NCI-H1092 treated with DMSO at 0.1 percent for 48 hours (cell line): ENCODE measurements at places on chromosomes 12 and 14.

DNA sequence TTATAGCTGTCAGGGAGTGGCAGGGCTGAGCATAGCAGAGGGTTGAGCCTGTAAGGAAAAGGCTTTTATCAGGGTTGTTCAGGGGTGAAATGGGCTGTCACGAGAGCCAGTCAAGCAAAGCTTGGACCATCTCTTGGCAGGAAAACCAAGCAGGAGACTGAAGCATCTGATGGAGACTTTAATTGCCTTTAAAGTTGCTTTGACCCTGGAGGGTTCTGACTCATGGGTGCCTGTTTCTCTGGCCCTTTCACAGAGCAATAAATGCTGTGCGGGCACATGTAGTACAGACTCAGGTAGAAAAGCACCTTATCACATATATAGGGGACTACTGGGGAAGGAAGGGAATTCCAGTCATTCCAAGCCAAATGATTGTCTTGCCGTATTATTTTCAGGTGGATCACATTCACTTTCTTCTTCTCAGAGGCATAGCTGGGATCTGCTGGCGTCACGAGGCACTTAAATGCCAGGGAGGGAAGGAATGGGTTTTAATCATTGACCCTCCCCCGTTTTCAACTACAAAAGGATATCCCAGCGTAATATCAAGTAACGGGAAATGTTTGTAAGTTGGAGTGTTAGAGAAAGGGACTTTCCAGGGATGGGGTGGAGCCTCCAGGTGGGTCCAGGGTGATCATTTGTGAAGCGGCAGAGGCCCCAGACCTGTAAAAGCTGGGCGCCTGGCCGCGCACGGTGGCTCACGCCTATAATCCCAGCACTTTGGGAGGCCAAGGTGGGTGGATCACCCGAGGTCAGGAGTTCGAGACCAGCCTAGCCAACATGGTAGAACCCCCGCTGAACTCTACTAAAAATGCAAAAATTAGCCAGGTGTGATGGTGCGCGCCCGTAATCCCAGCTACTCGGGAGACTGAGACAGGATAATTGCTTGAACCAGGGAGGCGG, 34.9 kb downstream of the PLEKHD1 start:
- no peak for DNase-seq

GRCh38 chr14:75372260-75372659, 55.6 kb upstream of the JDP2 start:
- no peak for DNase-seq

DNA sequence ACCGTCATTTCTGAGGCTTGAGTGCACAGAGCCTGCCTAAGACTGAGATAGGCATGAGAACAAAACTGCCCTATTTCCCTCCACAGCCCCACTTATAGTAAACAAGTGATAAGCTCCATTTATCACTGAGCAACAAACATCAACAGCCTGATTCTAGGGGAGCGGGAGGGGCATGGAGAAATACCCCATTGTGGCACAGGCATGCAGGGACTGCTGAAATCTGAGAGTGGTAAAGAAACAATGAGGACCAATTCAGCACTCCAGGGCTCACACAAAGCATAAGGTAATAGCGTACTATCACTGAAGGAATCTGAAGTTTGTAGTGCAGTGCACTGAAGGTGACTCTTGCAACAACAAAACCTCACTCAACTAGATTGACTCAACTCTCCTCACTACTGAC, 186.7 kb downstream of the ANO2 start:
- DNase-seq, result no peak

GRCh38 chr14:75757644-75758402, 96.8 kb downstream of the TTLL5 start:
- no peak for DNase-seq

DNA sequence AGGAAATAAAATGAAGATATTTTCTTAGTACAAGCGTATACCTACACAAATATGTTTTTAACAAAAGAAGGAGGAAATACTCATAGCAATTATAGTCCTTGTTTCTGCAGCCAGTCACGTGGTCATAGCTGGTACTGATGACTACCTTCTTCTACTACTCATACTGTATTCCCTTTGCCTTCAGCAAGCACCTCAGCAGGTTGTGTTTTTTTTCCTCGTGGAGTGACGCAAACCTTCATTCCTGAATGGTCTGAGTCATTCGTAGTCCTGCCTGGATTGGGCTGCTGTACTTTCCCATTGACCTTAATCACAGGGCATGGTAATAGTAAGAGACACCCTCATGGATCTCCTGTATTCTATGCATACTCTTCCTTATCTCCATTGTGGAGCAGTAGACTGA, 25.7 kb upstream of the SLC16A7 start:
- no peak for DNase-seq

DNA sequence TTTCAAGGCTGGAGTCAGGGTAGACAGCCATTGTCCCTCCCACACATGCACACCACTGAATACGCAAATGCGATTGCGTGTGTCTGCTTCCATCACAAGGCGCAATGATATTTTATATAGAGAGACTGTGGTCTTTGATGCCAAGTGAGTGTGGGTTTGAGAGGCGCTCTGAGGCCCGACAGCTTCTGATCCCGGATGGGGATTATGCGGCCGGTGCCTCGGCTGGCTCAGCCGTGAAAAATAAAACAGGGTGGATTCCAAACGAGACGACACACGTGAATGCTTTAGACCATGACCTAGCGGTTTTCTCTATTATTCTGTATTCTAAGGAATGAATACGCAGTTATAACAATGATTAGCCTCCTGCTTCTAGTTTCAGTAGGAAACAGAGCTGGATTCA, 72.5 kb downstream of the TMEM132D start:
- no peak for DNase-seq

- DNase-seq, result no peak
These were observed 1.1 kb downstream of the ALDH6A1 start for GRCh38 chr14:74083161-74083560.

DNA sequence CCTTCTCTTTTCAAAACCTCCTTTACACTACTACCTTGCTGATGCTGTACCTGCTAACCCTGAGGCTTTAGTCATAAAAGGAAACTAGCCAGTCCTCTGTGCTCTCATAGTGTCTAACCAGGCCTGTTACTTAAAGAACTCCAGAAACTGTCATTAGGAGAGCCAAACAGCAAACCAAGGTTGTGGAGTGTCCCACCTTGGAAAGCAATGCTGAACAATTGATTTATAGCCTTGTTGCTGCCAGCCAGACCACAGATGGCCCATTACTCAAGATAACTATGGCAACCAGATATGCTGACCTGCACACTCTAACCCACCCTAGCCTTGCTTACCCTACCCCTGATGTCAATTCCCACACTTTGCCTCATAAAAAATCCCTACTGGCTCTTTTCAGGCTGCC, 26.5 kb upstream of the BCAT1 start:
- no peak for DNase-seq

DNA sequence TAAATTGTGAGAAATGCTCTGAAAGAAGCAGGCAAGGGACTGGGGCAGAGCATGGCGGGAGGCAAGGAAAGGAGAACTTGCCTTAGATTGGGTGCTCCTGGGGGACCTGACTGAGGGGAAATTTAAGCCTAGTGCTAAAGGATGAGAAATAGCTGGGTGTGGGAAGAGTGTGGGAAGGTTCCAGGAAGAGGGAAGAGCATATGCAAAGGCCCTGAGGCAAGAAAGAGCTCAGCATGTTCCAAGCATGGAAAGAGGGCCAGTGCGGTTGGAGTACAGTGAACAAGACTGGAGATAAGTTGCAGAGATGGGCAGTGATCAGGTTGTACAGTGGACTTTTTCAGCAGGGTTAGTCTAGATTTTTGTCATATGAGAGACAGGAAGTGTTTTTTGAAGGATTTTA, 9.0 kb downstream of the CLSTN3 start:
- DNase-seq, result no peak

GRCh38 chr14:94342334-94342934, 19.3 kb upstream of the SERPINA6 start:
- DNase-seq, result peak; percentile 75

DNA sequence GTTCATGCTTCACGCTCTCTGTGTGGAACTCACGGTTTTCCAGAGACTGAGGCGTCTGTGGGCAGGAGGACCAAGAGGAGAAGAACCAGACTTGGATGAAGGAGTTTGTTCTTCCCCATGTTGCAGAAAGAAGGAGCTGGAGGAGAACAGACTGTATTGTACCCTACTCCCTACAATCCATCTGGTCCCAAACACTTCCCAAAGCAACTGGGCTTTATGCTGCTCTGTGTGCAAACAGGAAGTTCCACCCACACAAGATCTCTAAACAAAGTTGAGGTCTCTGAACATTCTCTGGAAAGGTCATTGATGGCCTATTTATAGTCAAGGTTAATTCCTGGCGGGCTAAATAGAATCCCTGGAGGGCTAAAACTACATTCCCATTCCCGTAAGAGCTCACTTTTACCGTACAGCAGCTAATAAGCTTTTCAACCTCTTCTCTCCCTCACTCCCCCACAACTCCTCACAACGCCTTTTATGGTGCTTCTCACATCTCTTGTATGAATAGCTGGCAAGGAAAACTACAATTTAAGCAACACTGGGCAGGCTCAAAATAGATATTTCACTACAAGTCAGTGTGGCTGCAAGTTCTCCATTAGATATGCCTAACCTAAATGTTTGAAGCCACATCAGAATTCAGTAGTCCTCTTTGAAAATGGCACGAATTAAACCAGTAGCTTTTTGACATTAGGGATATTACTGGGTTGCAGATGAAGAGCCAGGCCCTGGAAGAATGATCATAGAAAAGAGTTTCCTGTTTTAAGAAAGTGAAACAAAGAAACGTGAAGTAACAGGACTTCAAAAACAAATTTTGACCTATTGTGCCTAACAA, at the start of gene A2M:
Gene A2M, minus strand, starts transcription at position 189 of the 829 bp plus-strand sequence. Its CDS starts 70 bp downstream, at position 119.
- no peak for DNase-seq

- DNase-seq, result no peak
These were observed 184.9 kb upstream of the FLRT2 start for GRCh38 chr14:85344847-85345570.

DNA sequence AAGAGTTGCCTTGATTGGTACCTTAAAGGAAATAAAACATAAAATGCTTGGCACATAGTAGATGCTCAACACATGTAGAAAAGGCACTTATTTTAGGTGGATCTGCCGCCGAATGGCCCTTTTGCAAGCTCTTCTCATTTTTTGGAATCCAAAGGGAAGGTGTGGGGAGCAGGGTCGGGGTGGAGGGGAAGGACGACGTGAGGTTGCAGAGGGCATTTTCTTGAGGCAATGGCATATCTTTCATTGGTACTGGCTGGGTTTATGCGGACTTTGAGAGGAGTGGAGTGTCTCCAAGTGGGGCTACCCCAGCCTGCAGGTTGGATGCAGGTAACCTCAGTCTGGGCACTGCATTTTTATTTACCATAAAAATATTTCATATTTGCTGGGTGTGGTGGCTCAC, 8.1 kb downstream of the RTL1 start:
- DNase-seq, result no peak

DNA sequence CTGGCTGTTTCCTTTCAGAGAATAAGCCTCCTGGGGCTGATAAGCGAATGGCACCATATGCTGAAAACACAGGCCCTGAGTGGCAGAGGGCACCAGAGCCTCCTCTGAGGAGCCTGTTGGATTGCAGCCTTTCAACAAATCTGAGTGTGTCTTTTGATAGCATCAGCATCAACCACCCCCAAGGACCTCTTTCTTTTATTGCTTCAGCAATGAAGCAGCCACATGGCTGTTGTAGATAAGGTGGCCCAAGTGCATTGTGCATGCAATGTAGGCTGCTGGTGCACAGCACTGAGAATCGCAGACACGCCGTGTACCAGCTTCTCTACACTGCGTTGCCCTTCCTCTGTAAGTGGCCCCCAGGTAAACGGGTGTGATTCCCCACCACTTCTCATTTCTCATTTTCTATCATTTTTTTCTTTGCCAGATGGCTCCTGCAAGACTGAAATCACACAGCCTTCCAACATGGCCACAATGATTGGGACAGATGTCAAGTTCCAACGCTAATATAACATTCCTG, 191.7 kb downstream of the DAD1 start:
- no peak for DNase-seq

DNA sequence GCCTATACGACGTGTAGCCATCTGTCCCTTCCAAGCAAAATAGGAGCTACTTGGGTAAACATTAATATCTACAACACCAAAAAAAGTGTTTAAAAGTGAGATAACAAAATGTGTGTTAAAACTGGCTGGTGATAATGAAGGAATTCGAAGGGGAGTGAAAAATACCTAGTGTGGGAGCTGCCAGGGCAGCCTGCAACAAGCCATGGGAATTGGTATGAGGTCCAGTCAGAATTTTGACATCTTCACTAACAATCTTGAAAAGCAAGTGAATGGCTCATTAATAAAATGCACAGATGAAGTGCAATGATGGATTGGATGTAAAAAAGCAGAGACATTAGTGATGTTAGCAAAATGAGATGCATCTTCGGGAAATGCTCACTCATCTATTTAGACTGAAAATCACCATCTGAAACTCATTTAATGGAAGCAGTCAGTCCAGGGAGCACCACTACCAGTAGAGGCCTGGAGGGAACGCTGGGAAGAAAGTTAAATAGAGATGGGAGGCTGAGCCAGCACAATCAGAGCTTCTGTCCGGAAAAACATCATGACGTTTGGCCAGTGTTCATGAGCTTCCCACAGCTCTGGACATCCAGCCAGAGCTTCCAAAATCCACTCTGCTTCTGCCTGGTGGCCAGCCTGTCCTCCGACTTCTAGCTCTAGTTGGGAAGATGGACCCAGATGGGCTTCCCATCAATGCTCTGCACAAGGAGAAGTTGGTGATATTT, 405.0 kb upstream of the TMTC1 start:
- DNase-seq, result no peak

DNA sequence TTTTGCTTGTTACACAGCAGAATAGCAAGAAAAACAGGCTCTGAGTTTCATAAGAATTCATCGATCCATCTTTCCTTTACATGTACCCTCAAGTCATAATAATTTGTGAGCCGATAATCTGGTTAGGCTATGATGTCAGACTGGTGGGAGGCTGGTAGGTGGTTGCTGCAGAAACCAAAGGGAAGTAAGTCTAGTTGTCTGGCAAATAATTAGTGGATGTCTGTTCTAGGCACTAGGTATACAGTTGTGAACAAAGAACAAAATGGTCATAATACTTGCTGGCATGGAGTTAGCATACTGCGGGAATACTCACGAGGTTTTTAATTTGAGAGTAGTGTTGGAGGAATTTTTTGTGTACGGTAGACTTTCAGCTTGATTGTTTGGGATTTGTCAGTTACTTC, 8.8 kb downstream of the SUSD6 start:
- no peak for DNase-seq

GRCh38 chr12:108964371-108965352, 56.2 kb downstream of the SVOP start:
- DNase-seq, result no peak

DNA sequence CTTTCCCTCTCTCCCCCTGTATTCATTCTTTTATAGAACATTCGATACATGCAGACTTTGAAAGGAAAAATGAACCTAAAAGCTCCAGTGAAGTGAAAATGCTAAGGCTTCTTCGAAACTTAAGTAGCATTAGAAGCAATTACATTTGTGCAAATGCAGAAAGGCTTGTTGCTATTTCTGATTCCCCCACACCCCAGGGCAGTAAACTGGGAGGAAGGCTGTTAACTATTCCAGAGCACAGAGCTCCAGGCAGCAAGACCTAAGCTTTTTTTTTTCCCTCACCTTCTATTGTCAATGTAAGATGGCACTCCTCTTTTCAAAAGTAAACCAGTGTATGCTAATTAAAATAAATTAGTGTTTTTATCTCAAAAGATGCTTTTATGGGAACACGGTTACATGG, 448.9 kb upstream of the TBX3 start:
- DNase-seq, result no peak

- DNase-seq, result no peak
These were observed 380.5 kb downstream of the VRK1 start for GRCh38 chr14:97177635-97178034.

- DNase-seq, result no peak
These were observed 68.6 kb downstream of the EEA1 start for GRCh38 chr12:92860521-92860920.
